ENCODE measurements at places on chromosomes 5 and 9.

DNA sequence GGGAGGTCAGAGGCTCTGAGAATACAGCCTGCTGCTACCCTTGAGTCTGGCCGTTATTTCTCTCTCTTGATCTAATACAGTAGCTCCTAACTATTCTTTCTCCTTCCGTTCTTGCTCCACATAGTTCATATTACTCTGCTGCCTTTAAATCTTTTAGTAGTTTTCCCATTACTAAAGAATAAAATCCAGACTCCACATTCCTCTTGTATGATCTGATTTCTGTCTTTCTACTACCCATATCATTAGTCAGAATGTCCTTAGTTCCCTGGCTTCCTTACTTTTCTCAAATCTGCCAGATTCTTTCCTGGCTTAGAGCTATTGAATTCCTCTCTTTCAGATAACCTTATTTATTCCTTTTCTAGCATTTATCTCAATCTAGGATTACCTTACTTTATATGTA is 40.0 kb downstream of the MARCHF6 start:
- DNase-seq: no peak

- peak; percentile 8 for DNase-seq
Observed at GRCh38 chr9:21413624-21414023, 4.7 kb downstream of the IFNA8 start.

DNA sequence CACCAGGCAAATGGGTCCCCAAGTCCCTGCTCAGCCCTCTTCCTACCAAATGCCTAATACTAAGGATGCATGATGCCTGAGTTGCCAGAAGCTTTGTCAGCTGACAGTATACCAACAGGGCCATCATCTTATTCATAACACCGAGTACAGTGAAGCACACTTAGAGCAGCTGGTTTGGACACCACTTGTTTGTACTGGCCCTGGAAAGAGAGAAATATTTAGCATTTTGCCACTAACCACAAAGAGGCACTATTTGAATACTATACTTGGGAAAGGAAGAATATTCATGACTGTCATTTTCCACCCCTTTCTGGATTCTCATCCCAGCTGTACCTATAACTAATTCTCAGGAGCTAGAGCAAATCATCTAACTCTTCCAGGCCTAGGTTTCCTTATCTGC is 364.4 kb upstream of the KIF2A start:
- DNase-seq: no peak

DNA sequence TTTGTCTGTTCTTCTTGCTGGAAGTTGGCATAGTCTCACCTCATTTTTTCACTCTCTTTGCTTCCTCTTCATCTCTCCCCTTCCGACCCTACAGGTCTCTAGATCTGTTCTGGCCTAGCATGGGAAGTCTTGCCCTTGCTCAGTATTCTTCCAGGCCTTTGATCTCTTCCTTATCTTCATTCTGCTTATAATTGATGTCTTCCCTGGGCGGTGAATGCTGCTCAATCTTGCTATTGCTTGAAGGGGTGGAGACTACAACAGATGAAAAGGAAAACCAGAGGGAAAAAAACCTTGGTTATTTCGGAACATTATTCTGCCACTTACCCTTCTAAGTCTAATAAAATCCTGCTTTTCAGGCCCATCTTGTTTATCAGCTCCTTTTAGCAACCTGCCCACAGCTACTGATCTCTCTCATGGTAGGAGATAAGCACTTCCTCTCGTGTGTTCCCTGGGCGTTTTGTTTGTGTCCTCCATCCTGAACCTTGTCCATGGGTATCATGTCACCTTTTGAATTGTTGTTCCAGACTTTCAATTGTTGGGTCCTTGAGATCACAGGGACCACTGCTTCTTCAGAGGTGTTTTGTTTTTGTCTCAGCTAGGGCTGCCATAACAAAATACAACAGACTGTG is 375.6 kb downstream of the ADGRV1 start:
- peak; percentile 40 for DNase-seq

GRCh38 chr9:86242071-86242470 is 17.4 kb downstream of the C9orf153 start:
- DNase-seq: no peak

DNA sequence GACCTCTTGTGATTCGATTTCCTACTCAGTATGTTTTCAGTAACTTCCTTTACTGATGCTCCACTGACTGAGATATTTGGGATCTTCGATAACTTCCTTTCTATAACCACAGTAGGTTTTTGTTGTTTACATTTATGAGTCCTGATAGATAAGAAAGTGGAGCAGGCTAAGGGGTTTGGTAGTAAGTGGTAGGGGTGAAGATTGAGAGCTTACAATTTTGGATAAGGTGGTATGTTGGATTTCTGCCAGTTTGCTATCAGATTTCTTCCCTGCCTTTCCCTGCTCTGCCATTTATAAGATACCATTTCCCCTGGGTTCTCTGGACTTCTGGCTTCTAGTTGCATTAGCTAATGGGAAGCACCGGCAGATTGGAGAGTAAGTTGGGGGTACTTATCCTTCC is 7.9 kb upstream of the NDUFS4 start:
- DNase-seq: no peak

DNA sequence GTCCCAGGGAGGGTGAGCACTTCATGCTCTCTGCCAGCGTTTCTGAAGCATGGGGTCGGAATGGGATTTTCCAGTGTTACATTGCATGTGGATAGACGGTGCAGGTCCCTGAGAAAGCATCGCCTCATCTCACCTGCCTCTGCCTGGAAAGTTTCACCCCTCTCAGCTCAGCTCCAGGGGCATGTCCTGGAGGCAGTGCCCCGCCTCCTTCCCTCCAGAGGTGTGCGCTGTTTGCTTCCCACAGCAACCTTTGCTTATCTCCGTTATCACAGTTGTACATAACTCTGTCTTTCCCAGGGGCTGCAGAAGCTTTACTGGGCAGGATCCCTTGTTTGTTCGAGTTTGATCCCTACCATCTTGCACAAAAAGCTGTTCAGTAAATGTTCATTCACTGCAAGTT is 10.7 kb upstream of the CREBRF start:
- peak; percentile 93 for DNase-seq

DNA sequence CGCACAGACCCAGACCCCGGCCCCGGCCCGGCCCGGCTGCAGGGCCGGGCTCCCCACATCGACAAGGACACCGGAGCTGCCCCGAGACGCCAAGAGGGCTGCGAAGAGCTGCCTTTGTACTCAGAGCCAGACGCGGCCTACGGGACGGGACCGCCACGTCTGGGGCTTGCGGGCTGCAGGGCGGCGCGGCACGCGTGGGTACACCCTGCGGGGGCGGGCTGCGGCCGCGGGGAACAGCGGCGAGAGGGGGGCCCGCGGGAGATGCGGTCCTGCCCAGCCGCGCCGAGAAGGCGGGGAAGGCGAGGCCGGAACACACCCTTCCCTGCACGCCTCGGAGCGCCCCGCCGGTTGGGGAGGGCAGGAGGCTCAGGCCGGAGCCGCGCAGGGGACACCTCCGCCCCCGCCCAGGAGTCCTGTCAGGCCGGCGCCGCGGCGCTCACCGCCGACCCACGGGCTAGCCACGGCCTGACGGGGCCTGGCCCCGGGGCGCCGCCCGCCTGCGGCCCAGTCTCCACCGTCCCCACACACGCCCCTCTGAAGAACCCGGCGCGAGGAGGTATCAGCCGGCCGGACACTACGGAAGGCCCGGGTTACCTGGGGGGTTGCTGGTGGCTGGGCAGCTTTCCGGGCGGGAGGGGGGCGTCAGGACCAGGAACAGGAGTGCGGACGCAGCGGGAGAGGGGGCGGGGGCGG is 478 bp downstream of the RAB14 start:
- DNase-seq: peak; percentile 66

DNA sequence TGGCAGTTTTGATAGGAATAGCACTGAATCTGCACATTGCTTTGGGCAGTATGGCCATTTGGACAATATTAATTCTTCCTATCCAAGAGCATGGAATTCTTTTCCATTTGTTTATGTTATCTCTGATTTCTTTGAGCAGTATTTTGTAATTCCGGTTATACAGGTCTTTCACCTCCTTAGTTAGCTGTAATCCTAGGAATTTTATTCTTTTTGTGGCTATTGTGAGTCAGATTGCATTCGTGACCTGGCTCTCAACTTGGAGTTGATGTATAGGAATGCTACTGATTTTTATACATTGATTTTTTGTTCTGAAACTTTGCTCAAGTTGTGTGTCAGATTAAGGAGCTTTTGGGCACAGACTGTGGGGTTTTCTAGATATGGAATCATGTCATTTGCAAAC is 24.0 kb downstream of the TMEM161B start:
- DNase-seq: peak; percentile 3

DNA sequence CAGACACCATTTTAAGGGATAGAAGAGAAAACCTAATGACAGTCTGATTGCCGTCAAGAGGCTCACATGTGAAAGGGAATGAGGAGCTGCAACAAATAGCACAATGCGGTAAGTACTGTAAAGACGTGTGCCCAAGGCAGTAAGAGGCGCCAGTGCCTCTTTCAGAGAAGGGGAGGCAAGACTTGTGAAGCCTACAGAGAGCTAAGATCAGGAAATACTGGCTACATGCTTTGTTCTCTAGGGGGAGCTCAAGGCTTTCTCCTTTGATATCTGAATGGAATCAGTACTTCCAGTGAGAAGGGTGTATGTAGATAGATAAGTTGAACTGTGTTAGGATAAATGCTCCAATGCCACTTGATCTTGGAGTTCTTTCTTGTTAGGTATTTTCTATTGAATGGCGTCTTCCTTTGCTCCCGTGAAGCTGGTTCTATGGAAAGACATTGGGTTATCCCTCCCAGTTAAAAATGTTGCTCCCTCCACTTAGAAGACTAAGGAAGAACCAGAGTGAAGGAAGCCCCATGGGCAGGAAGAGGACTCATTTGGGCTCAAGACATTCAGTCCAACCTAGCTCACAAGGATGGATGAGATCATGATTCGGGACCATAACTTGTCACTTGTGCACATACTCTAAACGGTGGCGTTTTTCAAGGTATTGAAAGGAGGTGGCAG is 23.5 kb upstream of the ALDOB start:
- DNase-seq: peak; percentile 56

DNA sequence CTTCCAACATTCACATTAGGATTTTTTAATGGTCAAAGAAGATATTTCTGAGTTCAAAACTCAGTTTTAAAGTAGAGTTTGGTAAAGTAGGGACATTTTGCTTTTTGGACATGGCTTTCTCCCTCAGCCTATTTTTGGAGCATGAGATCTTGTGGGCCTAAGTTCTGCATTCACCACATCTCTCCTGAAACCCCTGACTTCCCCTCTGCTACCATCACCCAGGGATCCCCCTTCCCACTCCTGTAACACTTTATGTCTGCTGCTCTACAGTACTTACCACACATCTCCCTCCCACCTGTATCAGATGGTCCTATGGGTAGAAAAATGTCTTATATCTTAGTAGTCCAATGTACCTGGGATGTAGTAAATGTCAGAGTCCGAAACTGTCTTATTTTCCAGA is 48.2 kb upstream of the JAK2 start:
- DNase-seq: no peak

DNA sequence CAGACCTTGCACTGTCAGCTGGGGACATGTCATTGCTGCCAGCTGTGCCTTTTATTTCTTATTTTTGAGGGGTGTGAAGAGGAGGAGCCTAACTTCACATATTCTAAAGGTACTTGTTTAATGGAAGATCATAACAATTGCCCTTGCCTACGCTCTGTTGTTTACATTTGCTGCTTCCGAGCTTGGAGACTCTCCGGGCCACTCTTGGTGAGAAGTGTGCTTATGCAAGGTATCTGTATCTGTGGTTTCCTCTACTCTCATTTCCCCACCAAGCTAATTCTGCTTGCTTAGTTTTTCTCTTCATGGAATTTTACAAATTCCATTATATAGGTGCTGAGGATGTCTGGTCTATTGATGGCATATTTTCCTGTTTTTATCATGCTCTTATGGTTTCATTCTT is 105.3 kb downstream of the RASGRF2 start:
- no peak for DNase-seq

DNA sequence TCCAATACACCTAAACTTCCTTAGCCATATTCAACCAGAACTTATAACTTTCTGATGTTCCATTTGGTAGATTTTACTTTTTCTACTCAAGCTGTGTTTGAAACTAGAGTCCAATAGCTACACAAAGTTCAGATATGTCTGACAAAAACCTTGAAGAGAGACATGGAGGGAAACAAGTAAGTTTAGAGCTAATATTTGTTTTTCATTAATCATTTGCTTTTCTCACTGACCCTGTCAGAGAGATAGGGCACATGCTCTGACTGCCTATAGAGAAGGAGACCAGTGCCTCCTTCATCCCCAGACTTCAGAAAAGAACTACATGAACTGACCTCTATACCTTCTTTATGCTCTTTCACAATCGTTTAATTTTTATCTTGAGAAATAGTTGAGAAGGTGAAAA is 157.0 kb upstream of the PPP1R2B start:
- DNase-seq: peak; percentile 43

DNA sequence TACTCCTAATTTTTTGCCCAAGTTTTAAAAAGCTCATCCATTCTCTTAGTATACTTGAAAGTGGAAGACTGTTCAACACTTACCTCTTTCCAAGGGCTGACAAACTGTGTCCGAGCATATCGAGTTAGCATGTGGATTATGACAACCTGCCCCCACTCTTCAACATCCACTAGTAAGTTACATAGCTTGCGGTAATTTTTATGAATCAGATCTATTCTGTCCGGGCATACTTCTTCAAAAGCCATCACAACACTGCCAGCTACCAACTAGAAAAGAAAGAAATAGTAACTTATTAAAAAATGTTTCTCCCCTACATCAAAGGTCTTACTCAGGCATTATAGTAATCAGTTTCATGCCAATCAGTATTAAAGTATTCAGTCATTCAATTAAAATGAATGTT is 78.5 kb downstream of the AP3B1 start:
- DNase-seq: no peak

DNA sequence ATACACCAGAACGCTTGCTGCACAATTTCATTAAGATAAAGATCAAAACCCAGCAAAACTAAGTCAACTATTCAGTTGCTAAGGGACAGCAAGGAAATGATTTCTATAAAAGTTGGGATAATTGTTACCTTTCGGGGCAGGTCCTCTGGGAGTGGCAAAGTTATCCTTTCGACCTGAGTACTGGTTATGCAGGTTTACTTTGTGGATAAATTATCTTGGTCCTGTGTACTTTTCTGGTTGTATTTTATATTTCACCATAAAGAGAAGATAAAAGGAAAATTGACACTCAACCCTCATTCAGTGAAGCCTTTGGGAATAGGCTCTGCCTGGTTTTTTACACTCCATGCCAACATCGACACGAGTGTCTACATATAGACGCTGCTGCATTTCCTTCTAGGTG is 146.5 kb downstream of the SYK start:
- no peak for DNase-seq

Data from Caco-2 (cell line).